ENCODE measurements at places on chromosomes 12 and 14.
A peak's percentile ranks its signal among the peaks of the same experiment; 100 is the strongest.

DNA sequence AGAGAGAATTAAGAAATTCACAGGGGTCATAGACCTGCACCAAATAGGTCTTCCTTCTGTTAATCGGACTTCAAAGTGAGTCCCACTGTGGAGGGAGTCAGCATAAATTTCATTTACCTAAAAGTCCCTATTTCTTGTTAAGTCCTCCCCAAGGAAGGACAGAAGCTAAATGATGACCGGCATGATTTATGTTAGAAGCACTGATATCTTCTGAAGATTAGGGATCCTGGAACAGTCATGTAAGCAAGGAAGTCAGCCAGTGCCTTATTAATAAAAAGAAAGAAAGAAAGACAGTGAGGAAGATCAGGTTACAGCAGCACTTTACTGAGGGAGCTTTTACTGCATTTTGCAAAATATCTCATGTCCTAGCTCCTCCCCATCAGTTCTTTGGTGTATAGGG is 287.5 kb downstream of the FOXG1 start:
- no peak for DNase-seq

- DNase-seq, result no peak
Observed at GRCh38 chr12:70482764-70483163, 116.7 kb downstream of the KCNMB4 start.

DNA sequence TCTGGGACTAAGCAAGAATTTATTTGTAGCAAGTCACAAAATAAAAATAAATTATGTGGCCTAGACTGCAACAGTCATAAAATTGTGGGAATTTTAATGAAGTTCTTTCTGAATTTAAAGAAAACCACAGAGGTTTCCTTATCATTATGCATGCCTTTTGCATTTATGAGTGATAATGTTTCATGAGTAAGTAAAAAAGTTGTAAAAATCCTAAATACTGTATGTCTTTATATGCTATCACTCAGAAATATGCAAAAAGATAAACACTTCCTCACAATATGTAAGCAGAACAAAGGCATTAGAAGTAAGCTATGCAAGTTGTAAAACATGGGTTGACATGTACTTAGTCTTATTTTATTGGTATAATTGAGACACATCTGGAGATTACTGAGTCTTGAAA is 239.4 kb upstream of the PDE3A start:
- no peak for DNase-seq

DNA sequence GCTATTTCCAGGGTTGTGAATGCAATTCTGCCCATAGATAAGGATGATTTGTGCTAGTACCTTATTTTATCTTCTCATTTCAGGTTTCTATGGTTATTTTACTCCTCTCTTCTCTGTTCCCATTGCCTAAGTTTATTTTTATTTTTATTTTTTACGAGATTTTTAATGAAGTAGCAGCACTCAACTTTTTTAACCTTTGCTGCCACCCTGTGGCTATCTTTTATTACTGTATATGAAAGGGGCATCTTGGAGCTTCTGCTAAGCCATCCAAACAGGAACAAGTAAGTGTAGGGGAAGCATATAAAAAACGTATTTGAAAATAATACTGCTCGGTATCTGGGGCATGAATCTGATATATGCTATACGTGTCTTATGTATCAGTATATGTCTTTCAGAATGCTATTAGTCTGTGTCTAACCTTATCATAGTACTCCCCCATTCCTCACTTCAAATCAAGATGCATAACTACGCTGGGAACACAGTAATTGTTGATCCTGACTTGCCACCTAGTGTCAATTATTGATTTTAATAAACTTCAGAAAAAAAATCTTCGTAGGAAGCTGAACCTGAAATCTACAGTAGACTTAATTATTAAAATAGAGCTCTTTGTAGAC is 60.3 kb downstream of the KLRG1 start:
- DNase-seq, result no peak

DNA sequence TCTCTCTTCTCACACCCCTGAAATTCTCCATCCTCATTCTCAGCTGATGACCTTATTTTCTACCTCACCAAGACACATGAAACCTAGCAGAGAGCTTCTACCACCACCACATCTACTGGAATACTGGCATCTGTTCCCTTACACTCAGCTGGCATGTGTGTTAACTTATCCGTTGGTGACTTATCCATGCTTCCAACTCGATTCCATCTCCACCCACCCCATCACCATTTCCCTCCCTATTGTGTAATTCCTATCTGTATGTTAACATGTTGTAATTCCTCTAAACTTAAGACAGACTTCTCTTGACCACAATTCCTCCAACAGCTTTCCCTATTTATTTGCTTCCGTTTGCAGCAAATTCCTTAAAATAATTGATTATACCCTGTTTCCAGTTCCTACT is 15.4 kb downstream of the C1S start:
- no peak for DNase-seq

GRCh38 chr12:59660148-59660547 is 64.3 kb downstream of the SLC16A7 start:
- no peak for DNase-seq

GRCh38 chr12:20527417-20528163 is 159.3 kb downstream of the PDE3A start:
- no peak for DNase-seq

GRCh38 chr12:38772437-38772836 is 133.0 kb downstream of the CPNE8 start:
- DNase-seq, result no peak

GRCh38 chr12:96103067-96103644 is 67.8 kb upstream of the LTA4H start:
- DNase-seq, result peak; percentile 64

- no peak for DNase-seq
Observed at GRCh38 chr14:42490536-42490935, 883.9 kb downstream of the LRFN5 start.

- DNase-seq, result no peak
Observed at GRCh38 chr12:112327209-112327938, 54.9 kb downstream of the HECTD4 start.

- no peak for DNase-seq
Observed at GRCh38 chr14:106459971-106460730, 933.8 kb downstream of the TMEM121 start.

- no peak for DNase-seq
Observed at GRCh38 chr12:42609605-42610004, 20.1 kb upstream of the PRICKLE1 start.

DNA sequence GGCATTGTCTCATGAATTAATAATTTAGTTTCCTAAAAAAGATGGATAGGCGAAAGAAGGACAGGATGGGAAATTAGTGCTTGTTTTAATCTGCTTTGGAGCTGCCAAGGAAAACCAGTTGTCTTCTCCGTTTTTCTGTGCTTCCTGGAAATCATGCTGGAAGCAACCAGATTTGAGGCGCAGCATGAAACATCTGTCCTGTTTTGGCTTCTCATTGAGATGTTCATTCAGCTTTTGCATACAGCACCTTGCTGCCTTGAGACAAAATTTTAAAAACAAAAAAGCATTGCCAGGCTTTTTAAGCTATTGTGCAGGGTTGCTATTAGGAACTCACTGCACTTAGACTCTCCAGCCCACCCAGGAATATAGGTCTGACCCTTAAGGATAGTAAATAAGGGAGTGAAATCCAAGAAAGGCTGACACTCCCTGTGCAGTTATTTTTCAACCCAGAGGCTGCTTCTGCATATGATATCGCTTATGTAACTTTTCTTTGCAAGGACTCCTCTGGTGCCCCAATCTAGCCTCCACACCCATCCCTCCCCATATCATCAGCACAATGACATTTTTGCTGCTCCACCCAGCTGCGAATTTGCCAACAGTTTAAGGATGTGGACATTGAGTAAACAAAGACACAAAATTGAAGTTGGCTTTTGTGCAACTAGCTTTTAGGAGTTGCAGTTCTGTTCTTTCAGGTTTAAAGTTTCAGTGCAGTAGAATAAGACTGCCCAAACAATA is 46.9 kb upstream of the MDM1 start:
- DNase-seq, result no peak

GRCh38 chr12:49974231-49974675 is 1.5 kb downstream of the AQP6 start:
- DNase-seq, result no peak

- DNase-seq, result no peak
Observed at GRCh38 chr14:25041898-25042297, 8.0 kb downstream of the STXBP6 start.

GRCh38 chr12:105930557-105931503 is 207.9 kb downstream of the NUAK1 start:
- no peak for DNase-seq

- DNase-seq, result no peak
Observed at GRCh38 chr12:124655048-124655697, 87.8 kb upstream of the NCOR2 start.

DNA sequence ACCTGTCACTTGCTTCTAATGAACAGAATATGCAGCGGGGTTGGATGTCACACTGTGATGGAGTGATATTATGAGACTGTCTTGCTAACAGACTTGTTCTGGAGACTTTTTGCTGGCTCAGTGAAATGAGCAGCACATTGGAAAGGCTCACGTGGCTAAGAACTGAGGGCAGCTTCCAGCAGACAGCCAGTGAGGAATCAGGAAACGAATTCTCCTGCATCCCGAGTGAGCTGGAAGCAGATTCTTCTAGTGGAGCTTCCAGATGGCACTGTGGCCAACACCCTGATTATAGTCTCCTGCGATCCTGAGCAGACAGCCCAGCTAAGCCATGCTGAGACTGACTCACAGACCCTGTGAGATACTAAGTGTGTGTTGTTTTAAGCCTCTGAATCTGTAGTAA is 16.1 kb upstream of the TSPAN9 start:
- DNase-seq, result no peak

DNA sequence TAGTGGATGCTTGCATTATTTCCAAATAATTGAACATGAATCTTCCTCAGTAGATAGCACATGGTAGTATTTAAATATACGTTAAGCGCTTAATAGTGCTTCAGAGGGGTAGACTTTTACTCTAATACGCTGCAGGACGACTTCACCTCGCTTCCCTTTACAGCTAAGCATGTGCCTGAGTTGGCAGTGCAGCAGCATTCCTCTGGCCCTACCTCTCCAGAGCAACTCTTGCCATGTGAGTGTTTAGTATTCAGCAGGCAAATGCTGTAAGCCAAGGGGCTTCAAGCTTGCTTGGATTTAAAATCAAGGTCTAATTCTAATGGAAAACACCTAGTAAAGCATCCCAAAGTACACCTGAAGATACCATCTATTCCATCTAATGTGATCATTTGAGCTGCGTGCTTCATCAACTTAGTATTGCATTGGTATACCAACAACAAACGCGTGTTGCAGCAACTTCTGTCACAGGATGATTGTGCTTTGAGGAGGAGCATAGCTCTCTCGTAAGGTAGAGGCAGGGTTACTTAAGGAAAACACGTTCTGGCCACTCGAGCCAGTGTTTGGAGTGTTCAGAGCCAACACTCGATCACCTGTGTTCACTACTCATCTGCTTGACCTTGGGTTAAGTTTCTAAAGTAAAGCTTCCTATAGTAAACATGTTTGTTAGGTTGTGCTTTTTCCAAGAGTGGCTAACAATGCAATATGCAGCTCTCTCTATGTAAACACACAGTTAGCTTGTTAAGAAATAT is 60.6 kb downstream of the PIWIL1 start:
- DNase-seq, result no peak

- no peak for DNase-seq
Observed at GRCh38 chr12:125283521-125283920, 218.3 kb downstream of the AACS start.

GRCh38 chr12:102299731-102300130 is 102.1 kb upstream of the PMCH start:
- no peak for DNase-seq

DNA sequence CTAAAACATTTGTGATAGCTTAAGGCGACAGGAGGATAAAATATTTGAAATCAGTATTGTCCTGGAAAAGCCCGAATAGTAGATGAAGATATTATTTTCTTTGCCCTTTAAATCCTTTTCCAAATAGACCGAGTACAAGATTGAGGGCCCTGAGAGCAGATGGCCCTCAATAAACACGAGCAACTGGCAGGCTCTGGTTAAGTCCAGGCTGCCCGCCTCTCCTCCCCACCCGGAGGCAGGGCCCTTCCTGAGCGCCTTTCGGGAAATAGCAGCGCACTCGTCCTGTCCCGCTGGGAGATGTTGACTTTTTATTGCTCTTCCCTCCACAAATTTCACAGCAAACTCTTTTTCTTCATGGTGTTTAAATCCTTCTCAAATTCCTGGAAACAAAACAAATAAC is 50.8 kb upstream of the MAX start:
- no peak for DNase-seq

- DNase-seq, result no peak
Observed at GRCh38 chr12:119859241-119859640, 17.9 kb downstream of the CIT start.

DNA sequence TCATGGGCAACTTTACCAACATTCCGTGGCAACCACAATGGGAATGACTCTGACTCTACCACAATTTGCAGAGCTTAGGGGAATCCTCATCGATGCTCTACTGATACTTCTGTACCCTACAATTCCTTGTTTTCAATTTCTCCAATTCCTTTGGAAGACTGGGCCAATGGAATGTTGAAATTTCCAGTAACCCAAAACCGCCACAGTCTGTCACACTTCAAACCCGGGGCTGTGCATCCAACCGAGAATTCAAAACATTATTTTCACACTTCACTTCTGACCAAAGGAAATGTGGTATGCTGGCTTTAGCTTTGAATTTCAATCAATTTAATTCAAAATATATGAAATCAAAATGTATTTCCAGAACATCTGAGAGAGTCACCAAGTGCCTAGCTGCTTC is 951.4 kb downstream of the VRK1 start:
- DNase-seq, result no peak

DNA sequence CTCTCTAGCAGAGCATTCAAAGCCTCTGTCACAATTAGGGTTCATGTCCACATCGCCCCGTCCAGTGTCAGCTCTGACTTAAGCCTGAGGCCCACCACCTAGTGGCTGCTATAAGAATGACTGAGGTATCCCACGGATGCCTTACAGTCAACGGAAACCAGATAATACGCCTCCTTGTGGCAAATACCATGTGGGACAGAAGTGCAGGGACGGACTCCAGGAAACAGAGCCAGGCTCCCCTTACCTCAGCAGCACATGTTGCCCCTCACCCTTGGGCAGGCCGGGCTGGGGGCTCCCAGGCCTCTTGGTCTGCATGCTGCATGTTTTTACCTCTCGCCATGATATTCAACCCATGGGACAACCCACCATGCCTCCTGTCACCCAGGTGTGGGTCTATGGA is 86.3 kb downstream of the VWF start:
- no peak for DNase-seq

Data from suprapubic skin (tissue), 4 donors.